ENCODE measurements at places on chromosomes 16 and 17.
A peak's percentile ranks its signal among the peaks of the same experiment; 100 is the strongest.

- DNase-seq = peak; percentile 56
Observed at GRCh38 chr16:68644715-68645493, at the start of gene CDH3. Gene CDH3 (plus strand): TSS chr16:68645310. CDS start chr16:68645380, 70 bp downstream.

DNA sequence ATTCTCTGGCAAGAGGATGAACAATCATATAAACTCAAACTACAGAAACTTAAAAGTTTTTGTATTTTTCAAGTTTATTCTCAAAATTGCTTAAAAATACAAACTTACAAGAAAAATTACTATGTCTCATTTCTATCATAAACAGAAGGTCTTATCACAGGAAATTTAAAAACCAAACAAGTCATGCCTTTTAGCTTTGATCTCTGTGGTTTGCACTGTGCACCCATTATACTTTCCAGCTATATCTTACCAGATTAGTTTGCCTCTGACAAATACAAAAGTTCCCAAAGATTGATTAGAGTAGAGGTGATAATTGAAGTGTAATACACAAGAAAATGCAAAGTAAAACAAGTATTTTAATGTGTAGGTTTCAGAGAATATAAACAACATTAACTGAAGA lies 117.4 kb downstream of the MYO1D start:
- no peak for DNase-seq

- peak; percentile 50 for DNase-seq
Observed at GRCh38 chr17:3667366-3668278, 756 bp downstream of the TAX1BP3 start.

GRCh38 chr17:64103391-64104364 lies 26.3 kb downstream of the ERN1 start:
- no peak for DNase-seq

DNA sequence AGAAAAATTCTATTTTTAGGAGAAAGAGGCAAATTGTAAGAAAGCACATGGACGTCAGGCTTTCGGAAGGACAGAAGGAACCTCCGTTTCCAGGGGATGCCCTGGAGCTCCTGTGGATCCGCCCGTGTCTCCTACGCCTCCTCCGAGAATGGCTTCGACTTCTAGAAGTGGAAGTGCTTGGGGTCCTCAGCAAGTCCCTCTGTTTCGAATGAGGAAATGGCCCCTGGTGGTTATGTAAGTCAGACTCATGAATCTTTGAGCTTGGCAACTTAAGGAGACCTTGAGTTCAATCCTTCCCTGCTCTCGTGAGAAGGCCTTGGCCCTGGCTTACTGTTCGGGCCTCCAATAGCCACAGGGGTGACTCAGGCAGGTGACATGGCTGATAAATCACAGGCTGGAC lies 38.9 kb downstream of the COX4I1 start:
- no peak for DNase-seq

DNA sequence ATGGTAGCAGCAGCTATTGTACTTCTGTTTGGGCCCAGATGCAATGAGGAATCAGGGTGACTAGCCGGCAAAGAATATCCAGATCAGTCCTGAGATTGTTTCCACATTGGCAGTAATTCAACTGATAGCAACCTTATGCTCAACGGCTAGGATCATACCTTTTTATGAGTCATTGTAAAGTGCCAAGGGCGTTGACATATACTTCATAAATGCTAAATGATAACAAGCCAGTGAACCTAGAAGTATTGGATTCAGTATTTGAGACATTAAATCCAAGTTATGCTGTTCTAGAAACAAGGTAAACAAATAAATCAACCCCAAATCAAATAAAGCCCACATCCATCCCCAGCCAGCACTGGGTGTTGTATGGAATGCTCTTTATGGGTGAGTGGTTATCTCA lies 207.1 kb upstream of the ZFHX3 start:
- no peak for DNase-seq

DNA sequence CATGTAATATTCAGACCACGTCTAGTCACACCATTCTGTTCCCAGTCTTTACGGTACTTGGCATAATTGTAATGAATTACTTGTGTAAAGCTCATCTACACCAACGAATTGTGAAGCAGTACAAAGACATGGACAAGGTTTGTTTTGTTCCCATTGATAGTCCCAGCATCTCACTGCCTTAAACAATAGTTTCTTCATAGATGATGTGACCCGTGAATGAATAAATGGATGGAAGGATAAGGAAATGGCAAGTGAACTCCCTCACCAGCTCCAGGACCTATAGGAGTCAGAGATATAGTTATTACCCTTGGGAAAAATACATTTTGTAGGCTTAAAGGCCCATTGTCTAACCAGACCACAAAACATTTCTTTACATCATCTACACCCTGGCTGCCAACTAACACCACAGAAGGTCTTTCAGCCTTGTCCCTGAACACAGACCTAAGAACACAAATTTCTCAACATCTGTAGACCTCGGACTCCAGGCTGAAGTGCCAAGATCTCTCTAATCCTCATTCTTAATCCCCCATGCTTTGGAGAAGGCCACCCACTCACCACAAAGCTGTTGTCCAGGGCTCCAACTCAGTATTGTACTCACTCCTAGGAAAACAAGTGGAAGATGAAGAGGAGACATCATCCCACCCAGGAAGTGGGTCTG lies 38.2 kb downstream of the MAF start:
- no peak for DNase-seq

GRCh38 chr17:7716901-7717755 lies at the start of gene DNAH2:
Gene DNAH2 (plus strand): TSS chr17:7717744. CDS start chr17:7719735, 1,991 bp downstream.
- peak; percentile 86 for DNase-seq

DNA sequence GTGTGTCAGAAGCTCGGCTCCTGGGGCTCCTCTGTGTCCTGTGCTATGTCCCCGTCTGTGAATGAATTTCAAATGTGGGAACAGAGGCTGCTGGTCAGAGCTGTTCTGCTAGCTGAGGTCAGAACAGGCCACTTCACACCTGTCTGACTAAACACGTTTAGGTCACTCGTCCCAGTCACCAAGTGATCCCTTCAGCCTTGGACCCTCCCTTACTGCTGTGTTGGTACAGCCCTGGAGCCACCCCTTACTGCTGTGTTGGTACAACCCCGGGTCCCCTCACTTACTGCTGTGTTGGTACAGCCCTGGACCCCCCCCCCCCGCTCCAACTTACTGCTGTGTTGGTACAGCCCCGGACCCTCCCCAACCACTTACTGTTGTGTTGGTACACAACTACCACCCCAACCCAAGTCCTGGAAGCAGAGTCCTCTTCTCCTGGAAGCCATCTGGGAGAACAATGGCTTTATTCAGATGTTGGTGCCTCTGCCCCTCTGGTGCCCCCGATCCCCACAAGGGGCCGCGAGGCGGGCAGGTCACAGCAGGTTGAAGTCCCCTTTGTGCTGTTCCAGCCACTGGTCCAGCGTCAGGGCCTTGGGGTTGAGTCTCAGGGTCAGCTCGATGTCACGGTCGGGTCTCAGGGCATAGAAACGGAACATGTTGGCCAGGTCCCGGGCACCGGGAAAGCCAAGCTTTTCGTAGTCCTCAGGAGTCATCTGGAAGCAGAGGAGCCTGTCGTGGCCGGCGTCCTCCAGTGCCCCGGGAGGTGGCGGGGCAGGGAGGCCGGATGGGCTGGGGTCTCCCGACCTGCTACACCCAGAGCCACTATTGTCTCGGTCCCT lies 13.0 kb downstream of the NMRAL1 start:
- no peak for DNase-seq

GRCh38 chr16:88118376-88118775 lies 167.1 kb downstream of the BANP start:
- DNase-seq = no peak

DNA sequence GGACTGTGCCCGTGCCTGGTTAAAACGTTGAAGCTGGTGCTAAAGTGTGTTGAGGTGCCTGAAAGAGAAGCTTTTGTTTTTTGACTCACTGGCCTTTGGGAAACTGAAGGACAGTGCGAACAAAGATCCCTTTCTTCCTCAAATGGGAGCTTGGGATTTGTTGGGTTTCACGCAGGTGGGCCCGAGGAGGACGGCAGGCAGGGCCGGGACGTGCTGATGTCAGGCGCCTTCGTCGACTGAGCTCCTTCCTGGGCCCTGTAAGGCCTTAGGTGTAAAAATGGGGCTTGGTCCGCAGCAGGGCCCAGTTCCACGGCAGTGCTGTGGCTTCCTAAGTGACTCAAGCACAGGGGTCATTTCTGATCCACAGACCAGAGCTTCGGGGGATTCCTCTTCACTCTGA lies 106.9 kb downstream of the BANP start:
- DNase-seq = no peak

DNA sequence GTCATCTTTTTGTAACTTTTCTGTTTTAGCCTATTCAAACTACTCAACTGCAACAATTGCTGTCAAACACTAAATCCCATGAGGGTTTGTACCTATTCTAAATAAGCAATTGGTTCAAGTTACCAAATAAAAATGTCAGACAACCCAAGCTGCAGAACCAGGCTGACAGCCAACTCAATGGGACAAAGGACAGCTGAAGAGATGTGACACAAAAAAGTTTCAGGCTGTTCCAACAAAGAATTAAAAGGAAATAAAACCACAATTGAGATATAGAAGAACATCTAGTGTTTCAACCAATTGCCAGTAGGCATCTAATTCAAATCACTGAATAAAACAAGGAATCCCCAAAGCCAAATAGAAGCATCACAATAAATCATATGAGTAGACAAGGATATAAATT lies 49.3 kb downstream of the GRB7 start:
- DNase-seq = peak; percentile 34
